CD4-positive, alpha-beta T cell treated with Interleukin-15 for 4 hours (primary cell): ENCODE measurements at places on chromosomes 7 and 10.

- no peak for DNase-seq
Measured at GRCh38 chr7:36119005-36119706, 33.9 kb upstream of the EEPD1 start.

DNA sequence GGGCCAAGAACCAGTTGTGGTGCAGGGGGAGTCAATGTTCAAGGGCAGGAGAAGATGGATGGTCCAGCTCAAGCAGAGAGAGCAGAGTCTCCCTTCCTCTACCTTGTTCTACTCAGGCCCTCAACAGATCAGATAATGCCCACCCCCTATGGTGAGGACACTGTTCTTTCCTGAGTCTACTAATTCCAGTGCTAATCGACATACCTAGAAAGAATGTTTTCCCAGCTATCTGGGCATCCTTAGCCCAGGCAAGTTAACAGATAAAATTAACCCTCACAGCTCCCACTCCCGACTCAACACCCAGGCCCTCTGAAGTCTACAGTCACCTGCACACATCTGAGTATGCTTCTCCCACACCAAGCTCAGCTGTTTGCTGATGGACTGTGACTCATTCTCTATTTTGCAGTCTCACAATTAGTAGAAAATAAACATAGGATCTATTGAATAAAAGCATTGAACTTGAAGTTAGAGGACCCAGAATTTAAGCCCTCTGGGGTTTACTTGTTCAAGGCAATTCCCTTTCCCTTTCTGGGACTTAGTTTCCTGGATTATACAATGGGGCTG lies 17.1 kb downstream of the COL13A1 start:
- no peak for DNase-seq

GRCh38 chr7:10939237-10939910 lies 34.3 kb upstream of the PHF14 start:
- no peak for DNase-seq

- DNase-seq, result no peak
Measured at GRCh38 chr10:14547816-14548215, 217.1 kb upstream of the FRMD4A start.

- DNase-seq, result no peak
Measured at GRCh38 chr10:6095810-6096570, 7.2 kb downstream of the RBM17 start.

DNA sequence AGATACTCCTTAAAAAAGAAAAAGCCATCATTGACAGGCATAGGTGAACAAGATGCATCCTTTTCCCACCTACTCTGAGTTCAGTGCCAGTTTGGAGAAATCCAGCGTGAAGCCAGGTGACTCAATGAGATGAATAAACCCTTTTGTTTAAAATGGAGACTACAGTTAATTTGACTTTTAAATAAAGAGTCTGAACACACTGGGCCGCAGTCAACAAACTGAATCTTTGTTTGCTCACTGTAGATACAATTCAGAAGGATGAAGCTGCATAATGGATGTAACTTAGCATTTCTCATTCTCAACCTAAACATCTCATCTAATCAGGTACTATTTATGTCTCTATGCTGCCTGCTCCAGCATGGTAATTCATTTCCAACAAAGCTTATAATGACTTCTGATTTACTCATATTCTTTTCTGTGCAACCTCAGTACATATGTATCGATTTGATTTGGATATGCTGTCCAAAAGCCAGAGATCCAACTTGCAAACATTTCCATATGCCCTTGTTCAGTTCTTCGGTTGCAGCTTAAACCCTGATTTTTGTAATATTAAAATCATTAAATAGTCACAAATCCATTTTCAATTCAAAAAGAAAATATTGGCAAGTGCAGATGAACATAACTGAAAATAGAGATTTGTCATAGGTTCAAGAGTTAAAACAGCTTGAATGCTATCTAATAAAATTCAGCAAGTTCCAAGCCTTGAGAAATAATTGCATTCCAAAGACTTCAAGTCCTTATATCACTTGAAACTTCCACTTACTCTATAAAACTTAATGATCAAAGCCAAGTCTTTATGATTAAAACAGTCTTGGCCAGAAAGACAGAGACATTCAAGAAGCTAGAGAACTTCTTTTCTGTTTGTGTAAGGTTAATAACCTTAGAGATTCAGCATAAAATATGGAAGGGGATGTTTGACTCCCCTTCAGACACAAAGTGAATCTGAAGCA lies 67.8 kb downstream of the CPVL start:
- DNase-seq, result no peak

DNA sequence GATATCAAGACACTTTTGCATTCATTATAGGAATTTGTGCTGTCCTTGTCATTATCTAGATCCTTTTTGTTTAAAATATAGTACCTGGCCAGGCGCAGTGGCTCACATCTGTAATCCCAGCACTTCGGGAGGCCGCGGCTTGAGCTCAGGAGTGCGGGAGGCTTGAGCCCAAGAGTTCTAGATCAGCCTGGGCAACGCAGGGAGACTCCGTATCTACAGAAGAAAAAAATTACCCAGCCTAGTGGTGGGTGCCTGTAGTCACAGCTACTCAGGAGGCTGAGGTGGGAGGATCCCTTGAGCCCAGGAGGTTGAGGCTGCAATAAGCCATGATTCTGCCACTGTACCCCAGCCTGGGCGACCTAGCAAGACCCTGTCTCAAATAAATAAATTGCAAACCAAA lies 621 bp upstream of the MORN4 start:
- peak; percentile 17 for DNase-seq

- DNase-seq, result no peak
Measured at GRCh38 chr7:22082553-22082885, 136.8 kb upstream of the CDCA7L start.

- DNase-seq, result no peak
Measured at GRCh38 chr7:77252506-77252905, 52.9 kb upstream of the FGL2 start.

GRCh38 chr7:50330696-50331095 lies 26.2 kb downstream of the IKZF1 start:
- no peak for DNase-seq

- DNase-seq, result no peak
Measured at GRCh38 chr7:136594739-136595144, 273.7 kb upstream of the CHRM2 start.

DNA sequence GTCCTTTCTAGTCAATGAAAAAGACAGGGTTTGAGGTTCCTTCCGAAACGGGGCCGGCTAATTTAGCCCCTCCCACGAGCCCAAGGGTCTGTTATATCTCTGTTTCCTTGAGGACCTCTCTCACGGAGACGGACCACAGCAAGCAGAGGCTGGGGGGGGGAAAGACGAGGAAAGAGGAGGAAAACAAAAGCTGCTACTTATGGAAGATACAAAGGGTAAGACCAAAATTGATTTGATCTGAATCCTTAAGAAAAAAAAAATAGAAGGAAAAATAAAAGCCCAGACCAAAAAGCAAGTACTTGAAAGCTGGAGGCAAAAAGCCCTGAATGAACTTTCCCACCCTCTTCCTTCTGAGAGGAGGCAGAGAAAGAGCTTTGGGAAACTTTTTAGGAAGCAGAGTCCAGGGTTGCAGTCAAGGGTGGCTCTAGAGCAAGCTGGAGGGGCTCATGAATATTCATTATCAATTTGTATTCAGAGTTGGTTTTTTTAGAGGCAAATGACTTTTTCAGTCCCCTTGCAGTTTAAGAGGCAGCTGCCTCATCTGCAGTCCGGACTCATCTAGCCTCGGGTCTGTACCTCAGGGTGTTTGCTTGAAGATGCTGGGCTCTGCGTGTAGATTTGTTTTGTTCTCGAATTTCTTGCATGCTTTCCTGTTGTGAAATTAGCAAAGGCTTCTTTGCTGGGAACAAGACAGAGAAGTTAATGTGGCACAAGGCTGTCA lies at the start of gene ENTPD1:
TSS of gene ENTPD1 (plus strand) at position 123 of the 721 bp plus-strand sequence. CDS start at position 200, 77 bp downstream.
- DNase-seq, result no peak

- DNase-seq, result no peak
Measured at GRCh38 chr10:109866995-109867635, 56.2 kb downstream of the XPNPEP1 start.

DNA sequence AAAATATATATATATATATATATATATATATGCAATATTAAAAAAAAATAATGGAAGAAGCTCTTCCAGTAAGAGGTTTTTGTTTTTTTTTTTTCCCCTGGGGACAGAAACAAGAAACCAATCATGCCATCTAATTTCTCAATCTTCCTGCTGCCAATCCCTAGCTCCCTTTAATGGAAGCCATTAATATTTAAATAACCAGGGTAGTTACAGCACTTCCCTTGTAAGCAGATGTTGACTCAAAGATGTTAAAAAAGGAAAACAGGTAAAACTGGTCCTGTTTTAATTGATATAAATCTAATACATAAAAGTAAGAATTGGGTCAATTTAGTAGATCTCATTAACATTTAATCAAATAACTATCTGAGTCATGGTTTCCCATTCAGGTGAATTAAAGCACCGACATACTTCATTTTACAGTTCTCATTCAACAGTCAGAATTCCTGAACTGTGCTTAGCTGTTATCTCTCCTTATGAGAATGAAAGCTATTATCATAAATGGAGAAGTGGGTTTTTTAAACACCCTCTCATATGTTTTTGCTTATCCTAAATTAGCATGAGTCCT lies 22.6 kb downstream of the CPVL start:
- no peak for DNase-seq

GRCh38 chr7:143126146-143126545 lies 5.7 kb upstream of the PIP start:
- DNase-seq, result no peak

- no peak for DNase-seq
Measured at GRCh38 chr7:141389140-141389796, 161.9 kb upstream of the AGK start.

DNA sequence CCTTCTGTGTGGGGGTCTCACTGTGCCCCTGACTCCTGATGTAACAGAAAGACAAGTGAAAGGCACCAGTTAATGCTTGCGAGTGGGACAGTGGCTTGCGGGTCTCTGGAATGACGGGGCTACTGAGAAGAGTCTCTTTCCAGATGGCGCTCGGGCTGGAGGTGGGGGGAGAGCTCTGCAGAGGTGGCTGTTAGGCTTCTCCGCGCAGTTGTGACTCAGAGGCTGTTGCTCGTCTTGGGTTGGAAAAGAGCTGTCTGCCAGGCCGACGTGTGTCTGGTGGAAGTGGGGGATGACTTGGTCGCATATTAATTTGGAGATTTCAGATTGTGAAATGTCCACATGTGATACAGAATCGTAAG lies 27.9 kb upstream of the SH2B2 start:
- DNase-seq, result no peak

GRCh38 chr7:142030294-142030693 lies 34.6 kb downstream of the MGAM start:
- DNase-seq, result no peak

GRCh38 chr7:4653771-4654170 lies 28.3 kb upstream of the FOXK1 start:
- DNase-seq, result no peak

DNA sequence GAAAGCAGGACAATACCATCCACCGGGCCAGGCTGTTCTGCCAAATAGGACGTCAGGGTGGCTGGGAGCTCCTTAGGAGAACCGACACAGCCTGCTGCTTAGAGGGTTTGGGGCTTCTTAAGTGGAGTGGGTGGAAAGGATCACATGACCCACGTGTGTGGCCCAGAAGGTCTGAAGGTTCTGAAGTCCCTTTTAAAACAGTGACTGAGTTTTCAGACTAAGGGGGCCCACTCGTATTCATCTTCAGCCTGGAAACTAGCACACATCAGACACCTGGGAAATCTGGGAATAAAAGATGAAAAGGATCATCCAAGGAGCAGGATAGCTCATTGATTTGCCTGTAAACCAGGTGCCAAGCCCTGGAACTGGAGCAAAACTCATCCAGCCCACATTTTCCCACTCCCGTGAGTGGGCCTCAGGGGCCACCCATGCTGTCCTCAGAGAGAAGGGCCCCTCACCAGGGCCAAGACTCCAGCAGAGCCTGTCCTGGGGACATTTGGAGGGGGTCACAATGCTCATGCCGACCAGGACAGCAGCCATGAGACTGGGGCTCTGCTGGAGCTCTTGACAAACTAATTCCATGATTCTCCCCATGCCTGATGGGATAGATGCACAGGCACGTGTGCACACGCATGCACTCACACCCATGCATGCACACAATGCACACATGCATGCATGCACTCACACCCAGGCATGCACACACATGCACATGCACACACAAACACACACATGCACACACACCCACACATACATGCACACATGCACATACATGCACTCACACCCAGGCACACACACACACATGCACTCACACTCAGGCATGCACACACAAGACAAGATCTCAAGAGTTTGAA lies 168.8 kb upstream of the PPP2R2D start:
- no peak for DNase-seq

DNA sequence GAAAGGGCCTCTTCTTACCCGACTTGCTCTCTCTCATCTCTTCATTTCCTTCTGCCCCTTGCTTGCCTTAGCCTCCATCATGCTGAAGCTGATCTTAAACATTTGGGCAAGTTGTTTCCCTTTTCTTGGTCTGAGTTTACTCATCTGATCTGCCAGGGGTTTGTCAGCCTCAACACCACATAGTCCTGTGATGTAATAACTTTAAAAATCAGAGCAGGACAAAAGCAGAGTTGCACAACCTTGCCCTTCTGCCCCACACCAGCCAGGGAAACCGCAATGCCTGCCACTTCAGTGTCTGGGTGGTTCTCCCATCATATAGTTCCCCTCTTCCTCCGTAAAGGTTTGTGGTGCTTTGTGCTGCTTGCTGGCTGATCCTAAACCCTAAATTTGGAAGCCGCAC lies 9.9 kb upstream of the LIPM start:
- no peak for DNase-seq

DNA sequence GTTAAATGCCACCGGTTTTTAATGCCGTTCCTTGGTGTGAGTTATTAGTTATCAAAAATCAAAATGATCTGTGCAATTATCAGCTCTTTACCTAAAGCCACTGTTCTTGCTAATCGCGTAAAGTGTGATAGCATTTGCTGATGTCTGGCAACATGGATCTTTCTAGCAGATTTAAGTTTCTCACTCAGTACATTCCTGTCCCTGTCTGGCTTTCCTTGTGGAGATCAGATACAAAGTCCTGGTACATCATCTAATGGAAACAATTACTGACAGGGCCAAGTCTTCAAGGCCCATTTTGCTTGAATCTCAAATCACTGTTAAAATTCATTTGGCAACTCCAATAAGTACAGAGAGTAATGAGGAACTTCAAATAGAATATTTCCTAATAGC lies 755.7 kb downstream of the AUTS2 start:
- no peak for DNase-seq

- no peak for DNase-seq
Measured at GRCh38 chr10:71538608-71539260, 142.0 kb downstream of the CDH23 start.

GRCh38 chr10:121524157-121524817 lies 74.0 kb downstream of the FGFR2 start:
- no peak for DNase-seq

GRCh38 chr10:55929291-55929690 lies 431.8 kb downstream of the ZWINT start:
- DNase-seq, result no peak

DNA sequence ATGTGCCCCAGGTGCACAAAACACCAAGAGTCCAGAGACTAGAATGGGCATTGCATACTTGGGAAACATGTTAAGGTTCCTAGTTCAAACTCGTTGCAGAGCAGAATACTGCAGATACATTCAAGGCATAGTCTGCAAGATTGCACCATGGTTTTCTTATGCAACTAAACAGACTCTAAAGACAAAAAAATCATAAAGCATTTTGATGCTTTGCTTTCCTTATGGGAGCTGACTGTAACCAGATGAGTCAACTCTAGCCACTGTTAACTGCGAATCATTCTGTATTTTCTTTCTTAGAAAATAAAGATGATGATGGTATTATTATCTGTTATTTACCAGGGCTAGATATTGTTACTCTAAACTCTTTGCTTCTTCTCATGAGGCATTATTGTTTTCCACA lies 19.7 kb downstream of the TRUB1 start:
- DNase-seq, result no peak
